NCI-H2081 (cell line): ENCODE measurements at places on chromosomes 13 and 19.

DNA sequence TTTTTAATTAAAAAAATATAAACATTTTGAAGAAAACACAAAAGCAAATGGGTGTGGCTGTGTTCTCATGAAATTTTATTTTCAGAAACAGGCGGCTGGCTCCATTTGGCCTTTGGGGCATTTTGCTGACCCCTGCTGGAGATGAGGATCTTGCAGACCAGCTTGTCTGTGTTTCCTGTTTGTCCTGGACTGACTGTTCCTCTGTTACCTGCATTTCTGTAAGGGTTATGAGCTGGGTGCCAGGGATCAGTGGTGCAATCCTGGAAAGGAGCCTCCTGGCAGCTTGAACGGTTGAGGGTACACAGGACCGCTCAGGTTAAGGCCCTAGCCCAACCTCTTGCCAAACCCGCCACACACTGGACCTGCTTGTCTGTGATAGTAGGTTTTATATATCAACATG, 49.9 kb downstream of the ZNF787 start:
- DNase-seq: no peak

DNA sequence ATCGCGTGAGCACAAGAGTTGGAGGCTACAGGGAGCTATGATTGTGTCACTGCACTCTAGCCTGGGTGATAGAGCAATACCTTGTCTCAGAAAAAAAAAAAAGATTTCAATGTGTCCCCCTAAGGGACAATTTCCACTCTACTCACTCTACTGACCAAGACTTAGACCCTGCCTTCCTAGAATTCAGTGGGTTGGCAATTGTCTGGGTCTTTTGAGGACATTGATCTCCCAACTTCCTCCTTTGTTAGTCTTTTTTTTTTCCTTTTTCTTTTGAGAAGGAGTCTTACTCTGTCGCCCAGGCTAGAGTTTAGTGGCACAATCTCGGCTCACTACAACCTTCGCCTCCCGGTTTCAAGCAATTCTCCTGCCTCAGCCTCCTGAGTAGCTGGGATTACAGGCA, 2.2 kb downstream of the SPTBN4 start:
- no peak for DNase-seq

GRCh38 chr13:110341445-110342244, 34.6 kb downstream of the COL4A2 start:
- peak; percentile 71 for DNase-seq

DNA sequence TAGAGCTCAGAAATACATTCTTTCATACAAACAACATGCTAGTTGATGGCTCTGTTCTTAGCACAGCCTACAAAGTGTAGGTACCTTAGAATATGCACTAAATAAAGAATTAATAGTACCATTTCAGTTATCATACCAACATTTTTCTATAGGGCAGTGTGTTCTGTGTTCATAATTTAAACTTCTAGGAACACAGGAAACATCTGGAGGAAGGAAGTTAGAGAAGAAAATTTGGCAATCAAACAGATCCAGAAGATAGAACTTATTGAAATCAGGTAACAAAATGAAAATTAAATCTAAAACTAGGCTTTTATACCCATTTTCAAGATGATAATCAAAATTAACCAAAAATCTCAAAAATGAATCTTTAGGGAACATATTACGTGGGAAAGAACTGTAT, 527.5 kb downstream of the DCT start:
- DNase-seq: no peak

GRCh38 chr19:35755550-35756376, 1.1 kb downstream of the HSPB6 start:
- DNase-seq: no peak

- DNase-seq: no peak
Observed at GRCh38 chr13:49044008-49044407, 68.3 kb downstream of the FNDC3A start.

DNA sequence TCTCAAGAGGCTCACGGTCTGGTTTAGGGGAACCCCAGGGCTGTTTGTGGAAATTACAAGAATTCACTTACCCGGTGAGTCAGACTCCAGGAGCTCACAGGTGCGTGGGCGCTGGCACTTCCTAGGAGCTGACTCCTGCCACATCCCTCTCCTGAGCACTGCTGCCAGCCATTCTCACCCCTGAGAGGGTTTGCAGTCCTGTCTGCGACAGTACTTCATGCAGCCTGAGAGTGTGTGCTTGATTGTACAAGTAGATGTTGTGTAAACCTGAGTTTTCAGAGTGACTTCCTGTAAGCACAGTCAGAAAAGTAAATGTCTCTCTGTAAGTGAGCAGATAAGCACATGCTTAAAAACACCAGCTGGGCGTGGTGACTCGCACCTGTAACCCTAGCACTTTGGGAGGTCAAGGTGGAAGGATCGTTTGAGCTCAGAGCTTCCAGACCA, 8.1 kb downstream of the MRPL4 start:
- DNase-seq: no peak

GRCh38 chr13:67225252-67226159, 4.6 kb downstream of the PCDH9 start:
- DNase-seq: no peak

- DNase-seq: no peak
Observed at GRCh38 chr19:19737559-19738332, 4.8 kb upstream of the ZNF14 start.

- no peak for DNase-seq
Observed at GRCh38 chr19:18649371-18650020, 12.7 kb downstream of the KLHL26 start.

GRCh38 chr13:41099986-41100385, 32.6 kb downstream of the KBTBD6 start:
- no peak for DNase-seq

GRCh38 chr13:111900390-111901131, 166.4 kb upstream of the SOX1 start:
- peak; percentile 63 for DNase-seq

DNA sequence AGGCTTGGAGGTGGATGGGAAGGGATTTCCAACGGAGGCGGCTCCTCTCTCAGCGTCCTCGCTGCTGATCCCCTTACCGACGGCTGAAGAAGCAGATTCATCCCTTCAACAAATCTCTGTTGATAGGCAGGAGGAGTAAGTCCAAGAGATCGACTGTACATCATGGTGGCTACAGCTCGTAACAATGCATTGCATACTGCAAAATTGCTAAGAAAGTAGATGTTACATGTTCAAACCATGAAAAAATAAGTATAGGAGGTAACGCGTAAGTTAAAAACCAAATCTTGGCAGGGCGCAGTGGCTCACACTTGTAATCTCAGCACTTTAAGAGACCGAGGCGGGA, 468 bp upstream of the SLC39A3 start:
- no peak for DNase-seq

DNA sequence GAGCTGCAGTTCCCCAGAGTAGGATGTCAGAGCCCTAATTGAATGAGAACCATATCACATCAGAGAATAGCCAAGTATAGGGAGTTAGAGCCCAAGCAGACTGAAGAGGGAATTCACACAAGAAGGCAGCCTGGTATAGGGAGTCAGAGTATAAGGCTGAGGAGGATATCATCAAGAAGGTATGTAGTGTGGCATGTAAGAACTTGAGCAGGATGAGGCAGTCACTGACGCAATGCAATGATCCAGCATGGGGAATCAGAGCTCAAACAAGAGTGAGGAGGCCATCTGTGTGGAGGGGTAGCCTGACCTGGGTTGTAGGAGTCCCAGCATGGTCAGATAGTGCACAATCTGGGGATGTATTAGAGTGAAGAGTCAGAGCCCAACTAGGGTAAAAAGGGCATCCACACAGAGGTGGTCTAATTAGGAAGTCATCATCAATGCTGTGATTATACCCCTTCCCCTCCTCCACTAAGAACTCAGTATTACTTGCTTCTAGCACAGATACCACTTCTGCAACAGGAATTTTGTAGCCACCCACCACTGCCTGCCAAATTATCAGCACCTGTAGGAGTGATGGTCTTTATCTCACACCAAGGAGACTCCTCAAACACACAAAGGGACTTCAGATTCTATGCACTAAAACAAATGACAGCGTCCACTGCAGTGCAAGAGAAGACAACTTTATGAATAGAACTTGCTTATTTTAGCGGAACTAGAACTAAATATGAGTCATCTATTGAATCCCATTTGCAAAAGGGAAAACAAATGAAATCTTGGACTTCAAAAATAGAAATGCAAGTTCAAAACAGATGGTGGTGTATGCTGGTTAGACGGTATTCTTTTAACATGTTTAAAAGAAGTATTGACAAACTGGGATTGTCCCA, 107.2 kb downstream of the FNDC3A start:
- DNase-seq: no peak

DNA sequence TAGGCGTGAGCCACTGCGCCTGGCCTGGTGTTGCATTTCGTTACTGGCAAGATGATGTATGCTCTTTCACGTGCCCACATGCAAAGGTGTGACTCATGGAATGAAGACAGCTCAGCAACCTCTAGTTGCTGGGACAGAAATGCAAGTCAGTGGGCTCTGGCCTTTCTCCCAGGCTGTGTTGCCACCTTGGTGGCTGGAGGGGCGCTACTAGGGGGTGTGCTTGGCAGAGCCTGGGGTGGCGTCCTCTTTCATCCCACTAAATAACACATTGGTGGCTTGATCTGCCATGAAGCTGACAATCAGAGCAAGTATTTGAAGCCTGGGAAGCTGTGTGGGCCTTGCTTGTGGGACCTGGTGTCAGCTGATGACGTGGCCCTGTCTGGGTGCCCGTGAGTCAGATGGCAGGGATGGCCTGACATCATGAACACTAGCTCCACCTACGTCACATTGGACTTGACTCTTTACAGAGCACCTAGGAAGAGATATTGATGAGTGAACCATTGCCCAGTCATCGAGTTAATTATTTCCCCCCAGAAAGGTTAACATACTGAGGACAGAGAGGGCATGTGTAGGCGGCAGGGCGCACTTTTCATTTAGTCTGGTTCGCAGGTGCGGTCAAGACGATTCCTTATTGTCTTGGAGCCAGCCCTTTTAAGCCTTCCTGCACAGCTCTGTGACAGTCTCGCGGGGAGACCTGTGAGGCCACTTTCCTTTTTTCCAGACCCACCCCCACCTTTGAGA, 154.2 kb downstream of the TM9SF2 start:
- DNase-seq: no peak

GRCh38 chr13:35388441-35389355, 87.8 kb downstream of the MAB21L1 start:
- no peak for DNase-seq

GRCh38 chr19:47243776-47244547, 12.4 kb upstream of the CCDC9 start:
- peak; percentile 85 for DNase-seq

DNA sequence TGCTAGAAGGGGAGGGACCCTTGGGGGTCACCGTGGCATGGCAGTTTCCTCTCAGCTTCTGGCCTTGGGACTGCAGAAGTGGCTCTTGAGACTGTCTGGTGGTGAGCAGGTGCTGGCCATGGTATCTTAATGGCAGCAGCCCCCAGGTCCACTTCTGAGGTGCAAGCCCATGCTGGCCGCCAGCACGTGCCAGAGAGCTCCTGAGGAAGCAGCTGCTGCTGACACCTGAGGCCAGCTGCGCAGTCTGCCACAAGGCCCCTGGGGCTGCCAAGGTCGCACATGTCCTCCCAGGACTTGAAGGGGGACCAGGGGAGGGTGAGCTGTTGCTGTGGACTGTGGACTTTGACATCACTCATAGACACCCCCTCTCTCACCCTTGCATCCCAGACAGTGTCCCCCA, 48.0 kb downstream of the NFIX start:
- no peak for DNase-seq

GRCh38 chr19:937259-937694, 11.4 kb downstream of the ARID3A start:
- DNase-seq: no peak

GRCh38 chr13:99045396-99045795, 67.5 kb upstream of the DOCK9 start:
- DNase-seq: no peak

- DNase-seq: no peak
Observed at GRCh38 chr19:30158893-30159245, 213.3 kb upstream of the ZNF536 start.

DNA sequence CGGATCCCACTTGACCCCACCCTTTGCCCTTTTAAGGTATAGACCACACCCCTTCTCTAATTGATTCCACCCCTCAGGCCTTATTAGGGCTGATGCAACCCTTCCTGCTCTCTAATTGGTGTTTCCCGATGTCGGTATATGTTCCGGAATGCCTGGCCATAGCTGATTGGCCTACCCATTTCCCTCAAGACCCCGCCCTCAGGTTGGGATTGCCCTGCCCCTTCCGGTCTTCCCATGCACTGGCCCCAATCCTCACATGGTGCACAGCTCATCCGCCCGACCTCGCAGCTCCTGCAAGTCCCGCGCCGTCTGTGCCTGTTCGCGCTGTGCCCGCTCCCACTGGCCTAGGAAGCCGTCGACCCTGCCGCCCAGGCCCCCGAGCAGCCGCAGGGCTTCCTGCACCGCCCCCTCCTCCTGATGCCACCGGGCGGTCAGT, 18.1 kb downstream of the TSKS start:
- no peak for DNase-seq

GRCh38 chr13:30736461-30737320, 1.3 kb downstream of the ALOX5AP start:
- no peak for DNase-seq

- DNase-seq: no peak
Observed at GRCh38 chr13:99124794-99125316, 75.8 kb upstream of the UBAC2 start.

DNA sequence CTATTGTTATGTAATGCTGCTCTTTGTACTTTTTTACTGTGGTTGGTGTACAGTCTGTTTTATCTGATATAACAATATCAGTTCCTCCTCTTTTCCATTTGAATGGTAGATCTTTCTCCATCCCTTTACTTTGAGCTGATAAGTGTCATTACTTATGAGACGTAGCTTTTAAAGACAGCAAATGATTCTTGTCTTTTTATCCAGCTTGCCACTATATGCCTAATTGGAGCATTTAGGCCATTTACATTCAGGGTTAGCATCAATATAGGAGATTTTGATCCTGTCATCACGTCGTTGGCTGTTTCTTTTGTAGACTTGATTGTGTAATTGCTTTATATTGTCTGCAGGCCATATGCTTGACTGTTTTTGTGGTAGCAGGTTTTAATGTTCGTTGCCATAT, 894.2 kb upstream of the ATXN8OS start:
- DNase-seq: peak; percentile 9

DNA sequence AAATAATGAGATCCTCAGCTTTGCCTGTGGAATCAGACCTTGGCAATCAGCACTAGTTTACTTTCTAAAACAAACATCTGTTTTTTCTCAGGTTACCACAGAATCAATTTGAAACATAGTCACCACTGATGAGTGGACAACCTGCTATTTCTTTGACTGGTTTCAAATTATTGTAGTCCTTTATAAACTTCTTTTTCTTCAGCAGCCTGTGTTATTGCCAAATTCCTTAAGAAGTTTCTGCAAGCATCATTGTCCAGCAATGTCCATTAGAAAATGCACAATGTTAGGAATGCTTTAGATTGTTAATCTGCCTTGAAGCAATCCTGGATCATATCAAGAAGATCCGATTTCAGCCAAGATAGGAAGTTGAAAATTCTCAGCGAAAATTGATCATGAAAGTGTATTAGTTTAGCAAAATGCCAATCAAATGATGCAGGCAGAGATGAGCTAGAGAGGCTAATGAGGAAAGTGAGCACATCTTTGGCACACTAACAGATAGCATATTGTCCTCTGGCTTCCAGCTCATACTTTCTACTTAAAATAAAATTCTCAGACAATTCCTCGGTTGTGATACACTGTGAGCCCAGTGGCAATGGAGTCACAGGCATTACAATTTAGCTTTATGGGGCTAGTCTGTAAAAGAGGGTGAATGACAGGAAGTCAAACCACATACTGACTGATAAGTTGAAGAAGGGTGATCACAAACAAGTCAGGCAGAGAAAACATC, 270.6 kb downstream of the SLITRK6 start:
- DNase-seq: no peak

GRCh38 chr13:111233080-111233479, 87.4 kb upstream of the TEX29 start:
- no peak for DNase-seq
